ENCODE measurements at places on chromosomes 12 and 14.

- H3K4me1 ChIP-seq: peaks cover 17% of the 10 kb centered on the region
- no peak overlapping the region for H3K4me3 ChIP-seq
- peak overlapping the region; percentile 89 for H3K27ac ChIP-seq
- no peaks in the 10 kb centered on the region for H3K27me3 ChIP-seq
- no peaks in the 10 kb centered on the region for H3K36me3 ChIP-seq
- DNase-seq: no peak
Observed at GRCh38 chr14:26281280-26281998, 316.4 kb downstream of the NOVA1 start.

DNA sequence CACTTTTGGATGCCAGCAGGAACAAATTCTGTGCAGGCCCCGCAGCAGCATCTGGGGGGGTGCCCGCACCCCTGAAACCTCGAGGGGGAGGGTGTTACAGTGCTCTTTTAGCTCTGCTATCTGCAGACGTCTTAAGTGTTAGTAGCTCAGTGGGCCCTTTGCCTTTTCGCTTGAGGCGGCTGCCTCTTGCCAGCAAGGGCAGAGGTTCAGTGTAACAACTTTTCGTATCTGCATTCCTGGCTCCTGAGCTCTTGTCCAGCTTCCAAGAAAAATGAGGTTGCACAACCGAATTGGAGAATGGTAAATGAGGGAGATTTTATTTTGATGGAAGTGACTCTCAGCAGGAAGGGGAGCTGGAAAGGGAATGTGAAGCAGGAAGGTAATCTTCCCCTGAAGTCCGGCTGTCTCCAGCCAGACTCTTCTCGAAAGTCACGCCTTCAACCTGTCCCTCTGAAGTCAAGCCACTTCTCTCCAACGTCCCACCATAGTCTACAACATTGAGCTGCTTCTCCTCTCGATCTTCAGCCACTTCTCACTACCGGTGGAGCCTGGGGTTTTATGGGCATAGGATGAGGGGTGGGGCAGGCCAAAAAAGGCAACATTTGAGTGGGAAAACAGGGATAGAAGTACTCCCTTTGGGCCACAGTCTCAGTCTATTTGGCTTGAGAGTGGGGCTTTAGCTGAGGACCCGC lies 17.8 kb downstream of the TAS2R50 start:
- no peaks in the 10 kb centered on the region for H3K27me3 ChIP-seq
- DNase-seq: no peak
- H3K4me1 ChIP-seq: peaks cover 5% of the 10 kb centered on the region

DNA sequence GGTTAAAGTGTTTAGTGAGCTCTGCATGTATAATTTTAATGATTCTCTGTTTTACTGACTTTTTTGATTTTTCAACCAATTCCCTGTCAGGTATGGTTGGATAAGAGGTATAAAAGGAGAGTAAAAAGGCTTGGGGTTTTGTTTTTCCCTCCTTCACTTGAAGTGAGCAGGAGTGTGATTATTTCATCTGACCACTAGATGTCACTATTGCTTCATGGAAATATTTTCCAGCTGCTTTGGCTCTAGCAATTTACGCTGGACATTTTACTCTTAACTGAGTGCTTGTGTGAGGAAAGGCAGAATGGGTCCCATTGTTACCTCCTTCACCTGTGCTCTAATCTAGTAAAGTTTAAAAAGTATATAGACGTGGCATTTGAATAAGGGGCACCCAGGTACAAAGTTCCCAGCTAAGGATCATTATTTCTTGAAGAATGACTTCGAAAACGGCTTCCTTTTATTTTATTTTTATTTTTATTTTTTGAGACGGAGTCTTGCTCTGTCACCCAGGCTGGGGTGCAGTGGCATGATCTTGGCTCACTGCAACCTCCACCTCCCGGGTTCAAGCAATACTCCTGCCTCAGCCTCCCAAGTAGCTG lies 66.5 kb downstream of the TBC1D30 start:
- H3K27me3 ChIP-seq: peaks cover 18% of the 10 kb centered on the region
- H3K4me1 ChIP-seq: peaks cover 10% of the 10 kb centered on the region
- no peaks in the 10 kb centered on the region for H3K36me3 ChIP-seq
- DNase-seq: no peak
- no peak overlapping the region for H3K27ac ChIP-seq
- H3K4me3 ChIP-seq: no peak overlapping the region

- no peaks in the 10 kb centered on the region for H3K27me3 ChIP-seq
- no peak overlapping the region for H3K4me3 ChIP-seq
- no peak overlapping the region for H3K27ac ChIP-seq
- H3K4me1 ChIP-seq: no peaks in the 10 kb centered on the region
- no peaks in the 10 kb centered on the region for H3K36me3 ChIP-seq
Observed at GRCh38 chr12:19826980-19827550, 387.8 kb downstream of the AEBP2 start.

DNA sequence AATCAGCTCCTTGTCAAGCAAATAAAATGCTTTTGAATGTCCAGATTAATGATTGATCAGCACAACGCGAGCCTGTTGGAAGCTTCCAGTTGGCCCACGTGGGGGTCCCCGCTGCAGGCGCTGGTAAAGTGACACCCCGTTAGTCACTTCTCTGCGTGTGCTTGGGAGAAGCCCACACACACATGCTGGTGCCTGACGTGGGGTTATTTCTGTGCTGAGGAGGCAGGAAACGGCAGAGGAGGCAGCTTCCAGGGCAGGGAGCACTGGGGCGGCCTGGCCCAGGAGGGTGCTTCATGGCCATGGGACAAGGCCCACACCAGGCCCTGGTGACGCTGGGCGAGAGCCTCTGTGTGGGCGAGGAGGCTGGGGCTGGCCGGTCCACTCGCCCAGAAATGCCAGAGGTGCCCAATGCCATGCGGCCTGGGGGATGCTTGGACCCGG lies 101.5 kb downstream of the KIF26A start:
- H3K4me3 ChIP-seq: no peak overlapping the region
- H3K27me3 ChIP-seq: no peaks in the 10 kb centered on the region
- H3K36me3 ChIP-seq: no peaks in the 10 kb centered on the region
- peak overlapping the region; percentile 80 for H3K27ac ChIP-seq

- no peak overlapping the region for H3K4me3 ChIP-seq
- peaks cover 16% of the 10 kb centered on the region for H3K4me1 ChIP-seq
- DNase-seq: no peak
- no peaks in the 10 kb centered on the region for H3K36me3 ChIP-seq
Observed at GRCh38 chr14:35346738-35347322, 54.6 kb downstream of the PSMA6 start.

DNA sequence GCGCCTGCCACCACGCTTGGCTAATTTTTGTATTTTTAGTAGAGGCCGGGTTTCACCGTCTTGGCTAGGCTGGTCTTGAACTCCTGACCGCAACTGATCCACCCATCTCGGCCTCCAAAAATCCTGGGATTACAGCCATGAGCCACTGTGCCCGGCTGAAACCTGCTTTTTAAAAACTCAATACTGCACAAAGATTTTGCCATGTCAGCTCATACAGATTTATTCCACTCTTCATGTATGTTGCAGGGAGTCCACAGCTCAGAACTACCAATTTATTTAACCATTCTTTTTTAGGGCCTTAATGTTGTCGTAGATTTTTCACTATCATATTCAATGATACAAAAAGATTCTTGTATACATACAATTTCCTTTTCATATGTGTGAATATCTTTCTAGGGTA lies 20.0 kb downstream of the ZCCHC8 start:
- DNase-seq: no peak
- H3K4me3 ChIP-seq: no peak overlapping the region
- H3K27ac ChIP-seq: no peak overlapping the region
- H3K27me3 ChIP-seq: no peaks in the 10 kb centered on the region
- no peaks in the 10 kb centered on the region for H3K4me1 ChIP-seq
- H3K36me3 ChIP-seq: peaks cover 34% of the 10 kb centered on the region

DNA sequence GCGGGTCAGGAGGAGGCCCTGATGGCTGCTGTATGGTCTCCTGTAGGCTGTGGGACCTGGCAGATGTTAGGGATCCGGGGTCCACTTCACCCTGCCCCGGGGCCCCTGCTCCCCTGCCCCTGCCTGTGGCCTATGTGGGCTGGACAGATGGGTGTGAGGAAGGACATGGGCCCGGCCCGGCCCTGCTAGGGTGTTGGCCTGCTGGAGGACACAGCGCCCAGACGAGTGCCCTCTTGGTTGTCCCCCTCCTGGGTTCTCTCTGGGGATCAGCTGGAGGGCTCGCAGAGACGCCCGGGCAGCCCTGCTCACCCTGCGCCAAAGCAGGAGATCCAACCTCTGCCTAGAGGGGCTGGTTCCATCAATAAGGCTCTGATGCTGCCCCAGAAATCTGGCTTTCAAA lies 36.2 kb downstream of the BEGAIN start:
- peaks cover 26% of the 10 kb centered on the region for H3K27me3 ChIP-seq
- no peak for DNase-seq

GRCh38 chr12:52699960-52700359 lies 3.4 kb downstream of the KRT77 start:
- H3K4me1 ChIP-seq: peaks cover 10% of the 10 kb centered on the region
- no peak for DNase-seq
- H3K27me3 ChIP-seq: peaks cover 48% of the 10 kb centered on the region
- H3K36me3 ChIP-seq: no peaks in the 10 kb centered on the region

GRCh38 chr14:95117937-95118721 lies 39.2 kb downstream of the DICER1 start:
- H3K36me3 ChIP-seq: peaks cover 24% of the 10 kb centered on the region
- no peaks in the 10 kb centered on the region for H3K4me1 ChIP-seq
- no peak for DNase-seq

- DNase-seq: no peak
- no peaks in the 10 kb centered on the region for H3K36me3 ChIP-seq
- H3K4me1 ChIP-seq: no peaks in the 10 kb centered on the region
- H3K27me3 ChIP-seq: no peaks in the 10 kb centered on the region
- no peak overlapping the region for H3K27ac ChIP-seq
Observed at GRCh38 chr12:117072736-117073490, 26.3 kb downstream of the TESC start.

DNA sequence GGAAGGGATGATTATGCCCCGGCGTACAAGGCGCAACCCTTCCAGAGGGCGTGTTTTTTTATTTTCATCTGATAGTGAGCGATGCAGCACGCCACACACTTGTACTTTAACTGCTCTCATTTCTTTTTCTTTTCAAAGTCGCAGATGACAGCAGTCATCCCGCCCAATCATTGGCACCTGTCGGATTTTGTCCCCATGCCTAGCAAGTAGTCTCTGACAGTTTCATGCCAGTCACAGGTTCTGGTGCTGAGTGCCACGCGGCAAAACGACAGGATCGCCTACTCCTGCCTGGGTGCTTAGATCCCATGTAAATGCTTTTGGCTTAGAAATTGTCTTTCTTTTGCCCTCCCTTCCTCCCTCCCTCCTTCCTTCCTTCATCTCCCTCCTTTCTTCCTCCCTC lies 117.7 kb downstream of the GLT1D1 start:
- no peak overlapping the region for H3K4me3 ChIP-seq
- H3K27me3 ChIP-seq: peaks cover 42% of the 10 kb centered on the region
- H3K27ac ChIP-seq: no peak overlapping the region

- no peak overlapping the region for H3K4me3 ChIP-seq
- no peak overlapping the region for H3K27ac ChIP-seq
- H3K27me3 ChIP-seq: no peaks in the 10 kb centered on the region
- H3K36me3 ChIP-seq: no peaks in the 10 kb centered on the region
- no peak for DNase-seq
Observed at GRCh38 chr14:32047791-32048190, 29.3 kb upstream of the ARHGAP5 start.

- DNase-seq: no peak
- no peaks in the 10 kb centered on the region for H3K4me1 ChIP-seq
- no peaks in the 10 kb centered on the region for H3K27me3 ChIP-seq
- H3K4me3 ChIP-seq: no peak overlapping the region
- H3K27ac ChIP-seq: no peak overlapping the region
Observed at GRCh38 chr14:41062826-41063225, 543.9 kb upstream of the LRFN5 start.

GRCh38 chr14:39168591-39168990 lies 1.5 kb downstream of the TRAPPC6B start:
- peaks cover 11% of the 10 kb centered on the region for H3K4me1 ChIP-seq
- no peaks in the 10 kb centered on the region for H3K27me3 ChIP-seq
- peak overlapping the region; percentile 40 for H3K27ac ChIP-seq
- DNase-seq: no peak

GRCh38 chr14:30214461-30215090 lies 286.9 kb upstream of the PRKD1 start:
- H3K27me3 ChIP-seq: no peaks in the 10 kb centered on the region
- H3K4me1 ChIP-seq: no peaks in the 10 kb centered on the region
- H3K4me3 ChIP-seq: no peak overlapping the region
- no peaks in the 10 kb centered on the region for H3K36me3 ChIP-seq
- DNase-seq: no peak

- no peaks in the 10 kb centered on the region for H3K4me1 ChIP-seq
- H3K27me3 ChIP-seq: no peaks in the 10 kb centered on the region
- H3K36me3 ChIP-seq: peaks cover 34% of the 10 kb centered on the region
- H3K27ac ChIP-seq: no peak overlapping the region
Observed at GRCh38 chr12:111276146-111276545, 92.7 kb downstream of the PHETA1 start.

- no peak overlapping the region for H3K4me3 ChIP-seq
- peaks cover 7% of the 10 kb centered on the region for H3K4me1 ChIP-seq
- H3K36me3 ChIP-seq: peaks cover 1% of the 10 kb centered on the region
- H3K27me3 ChIP-seq: no peaks in the 10 kb centered on the region
- no peak overlapping the region for H3K27ac ChIP-seq
Observed at GRCh38 chr12:92949466-92949865, 20.4 kb upstream of the EEA1 start.
